Activated CD8-positive, alpha-beta memory T cell treated with anti-CD3 and anti-CD28 coated beads for 48 hours (primary cell): ENCODE measurements at places on chromosomes 12 and 14.

- DNase-seq, result no peak
Observed at GRCh38 chr14:54713379-54713778, 146.5 kb downstream of the SAMD4A start.

GRCh38 chr12:111340231-111340630 lies 28.7 kb downstream of the PHETA1 start:
- no peak for DNase-seq

DNA sequence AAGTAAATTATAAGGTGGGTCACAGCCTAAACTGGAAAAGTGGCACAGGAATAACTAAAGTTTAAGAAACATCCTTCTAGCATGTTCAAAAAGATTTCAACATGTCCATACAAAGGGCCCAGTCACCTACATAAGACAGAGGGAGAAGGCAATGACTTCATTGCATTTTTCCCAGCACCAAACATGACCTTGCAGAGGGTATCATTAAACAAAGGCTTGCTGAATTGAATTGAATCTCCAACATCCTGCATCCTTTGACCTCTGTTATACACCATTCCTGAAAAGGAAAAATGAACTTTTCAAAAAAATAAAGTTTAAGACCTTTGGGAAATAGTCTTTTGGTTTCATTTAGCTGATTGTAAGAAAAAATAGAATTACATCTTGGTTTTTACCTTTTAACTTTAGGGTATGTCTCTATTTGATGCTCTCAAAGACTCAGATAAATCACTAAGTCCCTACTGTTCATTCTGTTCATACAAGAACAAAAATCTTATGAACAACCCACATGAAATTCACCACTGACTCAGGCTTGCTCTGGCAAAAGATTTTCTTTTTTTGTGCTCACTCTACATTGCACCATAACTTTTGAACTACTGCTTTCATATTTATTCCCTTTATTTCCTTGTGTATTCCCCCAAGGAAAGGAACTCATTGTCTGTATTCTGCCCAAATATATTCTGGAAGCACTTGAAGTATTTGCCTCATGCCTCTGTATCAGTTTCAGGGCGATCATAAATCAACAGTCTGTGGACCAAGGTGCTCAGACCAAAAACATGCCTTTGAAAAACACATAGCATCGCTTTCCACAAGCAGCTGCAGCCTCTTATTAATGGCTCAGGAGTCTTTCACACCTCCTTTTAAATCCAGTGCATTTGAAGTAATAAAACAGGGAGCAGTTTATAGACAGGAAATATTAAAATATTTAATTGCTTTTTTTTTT lies 121.7 kb downstream of the DUSP6 start:
- no peak for DNase-seq

GRCh38 chr12:60021235-60021634 lies 425.4 kb downstream of the SLC16A7 start:
- no peak for DNase-seq

GRCh38 chr14:52069307-52070050 lies 620 bp upstream of the NID2 start:
- no peak for DNase-seq

GRCh38 chr12:3116106-3116844 lies 39.1 kb downstream of the TSPAN9 start:
- DNase-seq, result no peak

- no peak for DNase-seq
Observed at GRCh38 chr12:119208626-119209061, 29.9 kb downstream of the HSPB8 start.

DNA sequence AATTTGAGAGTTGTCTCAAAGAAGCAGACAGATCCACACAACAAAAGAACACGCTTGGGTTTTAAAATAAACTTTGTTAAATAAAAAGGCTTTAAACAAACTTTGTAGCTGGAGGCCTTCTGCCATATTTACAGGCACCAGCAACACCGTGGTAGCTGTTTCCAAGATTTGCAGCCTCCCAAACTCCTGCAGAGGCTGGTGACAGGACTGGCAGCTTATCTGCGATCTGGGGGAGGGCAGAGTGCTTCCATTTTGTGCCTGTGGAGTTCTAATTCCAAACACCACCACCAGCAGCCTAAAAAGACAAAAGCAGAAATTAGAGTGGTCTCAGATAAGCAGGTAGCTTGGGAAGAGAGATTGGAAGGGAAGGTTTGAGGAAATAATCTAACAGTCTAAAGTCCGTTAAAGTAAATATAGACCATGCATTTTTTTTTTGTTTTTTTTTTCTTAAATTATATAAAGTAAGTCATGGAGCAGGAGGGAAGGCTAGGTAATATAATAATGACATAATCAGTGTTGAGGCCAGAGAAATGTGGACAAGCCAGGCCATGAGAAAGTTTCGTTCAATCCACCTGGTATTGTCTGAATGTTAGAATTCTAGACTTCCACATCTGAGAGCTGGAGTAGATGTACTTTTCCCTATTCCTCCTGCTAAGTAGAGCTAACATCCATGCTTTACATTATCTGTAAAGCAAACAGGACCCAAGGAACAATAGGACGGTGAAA lies 69.6 kb upstream of the TMEM132D start:
- no peak for DNase-seq

DNA sequence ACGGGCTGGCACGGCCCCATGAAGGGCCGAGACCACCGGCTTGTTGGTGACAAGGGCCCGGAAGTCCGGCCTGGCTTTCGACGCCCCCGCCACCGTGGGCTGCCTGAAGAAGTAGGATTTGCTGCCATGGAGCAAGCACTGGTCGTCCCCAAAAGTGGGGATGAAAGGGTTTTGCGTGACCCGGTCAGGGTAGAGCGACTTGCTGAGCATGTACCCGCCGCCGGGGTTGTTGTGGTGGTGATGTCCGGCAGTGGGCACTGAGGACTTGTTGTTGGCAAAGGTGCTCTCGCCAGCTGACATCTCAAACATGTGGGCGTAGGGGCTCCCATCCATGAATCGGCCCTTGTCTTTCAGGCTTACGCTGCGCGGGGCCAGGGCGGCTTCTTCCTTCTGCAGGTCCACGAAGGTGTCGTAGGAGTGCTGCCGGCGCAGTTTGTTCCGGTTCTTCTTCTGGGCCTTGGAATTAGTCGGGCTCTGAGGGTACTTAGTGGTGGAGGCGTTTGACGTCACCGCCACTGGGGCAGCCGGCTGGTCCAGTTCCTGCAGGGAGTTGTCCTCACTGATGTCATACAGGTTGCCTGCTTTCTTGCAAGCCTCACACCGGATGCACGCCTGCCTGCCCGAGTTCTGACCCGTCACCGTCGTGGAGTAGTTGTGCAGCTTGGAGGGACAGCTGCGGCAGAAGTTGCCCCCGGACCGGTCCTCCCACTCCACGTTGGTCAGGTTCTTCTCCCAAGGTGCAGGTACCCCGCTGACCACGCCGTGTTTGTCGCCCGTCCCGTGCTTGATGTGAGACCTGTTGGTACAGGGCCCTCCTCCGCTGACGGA lies 366.6 kb downstream of the EMP1 start:
- DNase-seq, result no peak

DNA sequence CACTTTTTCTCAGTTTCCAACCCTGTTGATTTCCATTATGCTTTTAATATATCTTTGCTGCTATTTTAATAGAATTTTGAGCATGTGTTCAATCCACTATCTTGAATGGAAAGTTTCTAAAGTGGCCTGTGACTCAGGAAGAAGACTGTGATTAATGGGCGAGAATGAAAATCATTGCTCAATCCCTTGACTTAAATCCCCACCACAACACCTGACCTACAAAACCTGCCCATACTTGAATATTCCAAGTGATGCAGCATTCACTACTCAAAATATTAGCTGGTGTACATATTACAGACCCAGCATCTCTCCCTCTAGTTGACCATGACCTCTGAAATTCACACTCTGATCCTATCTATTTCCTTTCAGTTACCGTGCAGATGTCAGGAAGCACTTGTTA lies 1.3 kb upstream of the OAS3 start:
- no peak for DNase-seq

DNA sequence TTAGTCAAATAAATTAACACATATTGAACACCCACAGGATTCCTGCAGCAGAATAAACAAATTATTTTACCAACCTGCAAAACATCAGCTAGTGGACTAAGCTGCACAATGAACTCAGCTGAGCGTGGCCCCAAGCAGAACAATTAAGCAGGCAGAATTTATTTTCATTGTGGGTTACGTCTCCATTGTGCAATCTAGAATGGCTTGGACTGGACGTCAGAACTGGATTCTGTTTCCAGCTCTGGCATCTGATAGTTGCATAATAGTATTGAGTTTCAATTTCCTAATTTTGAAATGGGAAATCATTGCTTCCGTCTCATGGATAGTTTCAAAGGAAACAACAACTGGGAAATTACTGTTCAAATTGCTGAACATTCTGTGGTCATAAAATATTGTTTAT lies 35.5 kb upstream of the RERG start:
- no peak for DNase-seq

DNA sequence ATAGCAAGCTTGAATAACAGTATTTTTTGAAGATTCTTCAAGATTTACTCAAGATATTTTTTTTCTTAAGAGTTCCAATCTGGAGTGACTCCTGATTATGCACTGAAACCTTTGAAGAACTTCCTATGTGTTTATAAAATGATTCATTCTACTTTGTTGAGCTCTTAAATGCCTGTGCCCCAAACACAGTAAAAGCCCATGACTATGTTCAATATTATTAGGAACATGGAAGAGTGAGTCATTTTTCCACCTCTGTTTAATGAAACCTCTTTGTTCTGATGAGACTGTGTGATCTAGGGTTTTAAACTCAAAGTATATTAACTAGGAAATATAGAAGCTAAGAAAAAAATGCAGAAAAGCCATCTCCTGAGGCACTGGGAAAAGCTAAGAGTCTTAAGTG lies 415.0 kb upstream of the FBXO33 start:
- no peak for DNase-seq

DNA sequence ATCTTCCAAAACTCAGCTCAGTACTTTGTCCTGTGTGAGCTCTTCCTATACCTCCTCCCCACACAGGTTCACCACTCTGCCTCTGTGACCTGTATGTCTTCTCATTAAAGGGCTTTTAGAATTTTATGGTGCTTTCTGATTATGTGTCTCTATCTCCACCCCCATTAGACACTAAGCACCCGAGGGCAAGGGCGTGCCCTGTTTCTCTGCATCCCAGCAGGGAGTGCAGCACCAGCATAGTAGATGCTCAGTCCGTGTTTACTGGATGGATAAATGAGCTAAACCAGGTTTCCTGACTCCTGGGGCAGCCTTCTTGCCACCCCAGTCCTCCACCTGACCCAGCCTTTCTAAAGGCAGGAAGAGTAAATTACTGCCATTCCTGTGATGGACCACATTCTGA lies 333.8 kb downstream of the CACNA1C start:
- no peak for DNase-seq

DNA sequence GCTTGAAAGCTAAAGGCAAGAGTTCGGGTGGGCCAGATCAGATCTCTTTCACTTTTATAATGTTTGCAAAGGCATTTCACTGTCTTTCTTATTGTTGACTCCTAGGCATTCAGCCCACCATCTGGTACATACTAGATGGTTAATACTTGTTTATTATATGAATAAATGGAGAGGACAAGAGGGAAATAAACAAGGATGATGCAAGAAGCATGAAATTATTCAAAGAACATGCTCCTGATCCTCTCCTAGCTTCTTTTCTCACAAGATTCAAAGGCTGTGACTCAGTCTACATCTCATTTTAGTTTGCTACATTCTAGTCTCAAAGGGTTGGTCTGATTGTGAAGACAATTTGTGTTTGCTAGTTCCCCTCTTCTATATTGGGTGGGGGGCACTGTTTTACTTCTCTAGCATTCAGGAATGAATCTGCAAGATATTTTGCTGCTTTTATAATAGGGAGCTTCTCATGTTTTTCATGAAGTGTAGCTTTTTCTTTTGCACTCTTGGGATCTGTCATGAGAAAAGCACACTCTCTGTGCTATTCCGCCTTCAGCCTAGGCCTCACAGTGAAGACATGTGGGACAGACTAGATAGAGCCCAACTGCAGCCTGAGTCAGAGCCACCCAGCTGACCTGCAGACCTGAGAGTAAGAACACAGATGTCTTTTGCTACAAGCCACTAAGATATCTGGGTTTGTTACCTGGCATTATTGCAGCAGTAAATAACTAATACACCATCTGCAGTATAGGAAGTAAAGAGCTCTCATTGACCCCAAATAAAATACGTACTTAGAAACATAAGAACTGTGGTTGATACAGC lies 65.7 kb downstream of the PTHLH start:
- DNase-seq, result no peak

- no peak for DNase-seq
Observed at GRCh38 chr14:29927376-29928116, at the start of gene PRKD1. PRKD1 (minus strand) TSS chr14:29927847.

GRCh38 chr12:105464406-105464805 lies 133.9 kb downstream of the C12orf75 start:
- no peak for DNase-seq

- no peak for DNase-seq
Observed at GRCh38 chr14:94876306-94876705, 106.4 kb upstream of the GSC start.

DNA sequence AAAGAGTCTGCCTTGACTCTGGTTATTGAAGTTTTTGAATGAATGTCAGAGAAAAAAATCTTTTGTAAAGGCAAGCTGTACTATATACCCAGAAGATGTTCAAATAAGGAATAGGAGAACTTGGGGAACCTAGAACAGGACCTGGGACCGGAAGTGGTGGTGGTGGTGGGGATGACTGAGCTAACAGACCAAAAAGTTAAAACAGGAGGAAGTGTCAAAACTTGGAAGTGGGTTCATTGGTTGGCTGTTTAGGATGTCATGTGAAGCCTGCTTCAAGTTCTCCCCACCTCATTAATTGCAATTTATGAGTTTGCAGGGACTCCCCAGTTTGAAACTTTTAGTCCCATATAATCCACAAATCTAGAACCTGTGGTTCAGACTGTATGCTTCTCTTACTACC lies 26.2 kb downstream of the PLXNC1 start:
- DNase-seq, result no peak

- DNase-seq, result no peak
Observed at GRCh38 chr12:6234906-6235305, 34.7 kb downstream of the CD9 start.

GRCh38 chr12:12881151-12881909 lies 10.0 kb upstream of the GPRC5A start:
- DNase-seq, result no peak

- no peak for DNase-seq
Observed at GRCh38 chr14:50383618-50384225, 13.0 kb downstream of the CDKL1 start.

DNA sequence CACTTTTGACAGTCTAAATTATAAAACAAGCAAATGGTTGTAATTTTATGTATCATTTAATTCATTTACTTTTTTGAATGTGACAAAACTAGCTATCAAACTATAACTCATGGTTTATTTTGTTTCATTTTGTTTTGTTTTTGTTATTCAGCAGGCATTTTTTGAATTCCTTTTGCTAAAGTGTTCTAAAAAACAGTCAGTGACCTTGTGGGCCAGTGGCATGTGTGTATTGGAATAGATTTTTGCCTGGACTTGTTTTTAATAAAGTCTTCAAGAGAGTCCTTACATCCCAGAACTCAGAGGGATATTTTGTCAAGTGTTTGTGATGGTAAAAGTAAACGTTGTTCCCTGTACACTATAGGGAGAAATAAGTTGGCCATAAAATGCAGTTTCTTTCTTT lies 369.7 kb upstream of the SYT1 start:
- DNase-seq, result no peak

- no peak for DNase-seq
Observed at GRCh38 chr14:103806805-103807204, 40.6 kb downstream of the PPP1R13B start.
